ENCODE measurements at places on chromosomes 3 and 15.

DNA sequence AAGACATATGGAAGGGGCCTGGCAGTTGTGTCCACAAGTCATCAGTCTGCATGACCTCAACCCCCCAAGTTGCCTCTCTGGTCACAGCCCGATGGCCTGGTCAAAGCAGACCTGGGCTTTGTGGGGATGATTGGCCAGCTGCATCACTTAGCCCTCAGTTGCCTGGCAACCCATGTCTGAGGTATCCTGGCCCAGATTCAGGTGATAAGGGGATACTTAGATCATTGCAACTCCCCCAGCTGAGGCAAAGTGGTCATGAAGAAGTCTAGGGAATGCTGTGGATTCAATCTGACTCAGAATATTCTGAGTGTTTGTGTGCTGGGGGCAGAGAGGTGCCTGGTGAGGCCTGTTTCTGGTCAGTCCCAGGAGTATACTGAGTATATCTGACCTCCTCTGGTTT lies 5.0 kb downstream of the GPR156 start:
- no peak for DNase-seq

GRCh38 chr3:179615458-179616173 lies 11.0 kb downstream of the NDUFB5 start:
- DNase-seq: no peak

GRCh38 chr15:45262906-45263461 lies 10.9 kb downstream of the SLC28A2 start:
- DNase-seq: no peak

GRCh38 chr15:91165850-91166249 lies 65.8 kb downstream of the SV2B start:
- DNase-seq: no peak

- no peak for DNase-seq
Measured at GRCh38 chr3:45021524-45022297, 4.4 kb upstream of the CLEC3B start.

DNA sequence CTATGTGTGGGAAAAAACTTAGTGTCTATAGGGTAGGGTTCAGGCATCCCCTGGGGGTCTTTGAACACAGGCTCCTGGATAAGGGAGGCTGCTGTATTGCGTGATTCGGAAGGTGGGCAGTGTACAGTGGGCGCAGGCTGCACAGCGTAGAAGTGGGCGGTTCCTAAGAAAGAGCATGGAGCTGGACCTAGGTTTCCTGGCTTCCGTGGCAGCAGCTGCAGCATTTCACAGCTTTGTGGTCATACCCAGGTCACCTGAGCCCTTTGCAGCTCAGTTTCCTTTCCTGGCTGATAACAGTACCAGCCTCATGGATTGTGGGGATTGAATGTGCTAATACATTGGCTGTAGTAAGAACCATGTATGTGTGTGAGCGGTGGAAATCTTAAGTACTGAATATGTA lies 22.2 kb downstream of the CFAP100 start:
- no peak for DNase-seq

- DNase-seq: no peak
Measured at GRCh38 chr15:39855400-39855799, 64.7 kb downstream of the GPR176 start.

DNA sequence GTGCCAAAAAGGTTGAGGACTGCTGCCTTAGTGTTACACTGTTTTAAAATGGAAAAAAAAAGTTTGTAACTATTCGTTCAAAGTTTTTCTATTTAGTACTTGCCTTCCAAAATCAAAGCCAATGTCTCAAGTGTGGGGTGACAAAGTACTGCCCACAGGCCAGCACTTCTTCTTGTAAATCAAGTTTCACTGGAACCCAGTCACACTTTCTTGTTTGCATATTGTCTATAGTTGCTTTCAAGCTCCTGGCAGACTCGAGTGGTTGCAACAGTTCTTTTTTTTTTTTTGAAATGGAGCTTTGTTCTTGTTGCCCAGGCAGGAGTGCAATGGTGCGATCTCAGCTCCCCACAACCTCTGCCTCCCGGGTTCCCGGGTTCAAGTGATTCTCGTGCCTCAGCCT lies 75.3 kb upstream of the RPL35A start:
- no peak for DNase-seq

Data from effector CD4-positive, alpha-beta T cell (primary cell).